ENCODE measurements at places on chromosomes 4 and X. TPM values are rescaled to one million over a fixed set of nuclear protein-coding genes. Genes with fewer than 3 reads are reported as not detected.

GRCh38 chrX:9906919-9907318, 60.2 kb upstream of the CLDN34 start:
- no peak for DNase-seq

DNA sequence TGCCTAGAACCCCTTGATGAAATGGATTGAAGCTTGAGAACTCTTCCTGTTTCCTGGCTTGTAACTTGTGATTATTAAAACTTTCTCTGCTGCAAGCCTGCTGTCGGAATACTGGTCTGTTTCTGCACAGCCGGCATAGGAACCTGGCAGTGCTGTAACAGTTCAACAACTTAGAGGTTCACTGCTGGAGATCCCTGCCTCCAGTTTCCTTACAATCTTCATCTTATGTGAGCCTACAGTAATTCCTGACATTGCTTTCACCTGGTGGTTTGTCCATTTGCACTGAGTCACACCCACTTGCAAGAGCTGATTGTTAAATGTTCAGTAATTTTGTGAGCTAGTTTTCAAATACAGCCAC, 1.3 kb upstream of the SEPSECS start:
- DNase-seq: no peak

Gene TMPRSS11F
- not detected for total RNA-seq

Gene STK32B
- 19.1 TPM for total RNA-seq

- DNase-seq: no peak
These were observed 9.1 kb downstream of the CHRDL1 start for GRCh38 chrX:110786486-110786885.

Gene SORCS2
- total RNA-seq: 9.3 TPM

DNA sequence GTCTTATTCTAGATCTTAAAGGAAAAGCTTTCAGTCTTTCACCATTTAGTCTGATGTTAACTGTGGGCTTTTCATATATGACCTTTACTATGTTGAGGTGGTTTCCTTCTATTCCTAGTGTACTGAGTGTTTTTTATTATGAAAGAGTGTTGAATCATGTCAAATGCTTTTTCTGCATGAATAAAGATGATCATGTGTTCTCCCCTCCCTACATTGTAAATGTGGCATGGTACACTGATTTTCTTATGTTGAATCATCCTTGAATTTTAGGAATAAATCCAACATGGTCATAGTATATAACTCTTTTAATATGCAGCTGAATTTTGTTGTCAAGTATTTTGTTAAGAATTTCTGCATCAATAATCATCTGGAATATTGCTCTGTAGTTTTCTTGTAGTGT, 4.3 kb downstream of the CLGN start:
- DNase-seq: no peak
